ENCODE measurements at places on chromosomes 13 and 19.
A peak's percentile ranks its signal among the peaks of the same experiment; 100 is the strongest.

DNA sequence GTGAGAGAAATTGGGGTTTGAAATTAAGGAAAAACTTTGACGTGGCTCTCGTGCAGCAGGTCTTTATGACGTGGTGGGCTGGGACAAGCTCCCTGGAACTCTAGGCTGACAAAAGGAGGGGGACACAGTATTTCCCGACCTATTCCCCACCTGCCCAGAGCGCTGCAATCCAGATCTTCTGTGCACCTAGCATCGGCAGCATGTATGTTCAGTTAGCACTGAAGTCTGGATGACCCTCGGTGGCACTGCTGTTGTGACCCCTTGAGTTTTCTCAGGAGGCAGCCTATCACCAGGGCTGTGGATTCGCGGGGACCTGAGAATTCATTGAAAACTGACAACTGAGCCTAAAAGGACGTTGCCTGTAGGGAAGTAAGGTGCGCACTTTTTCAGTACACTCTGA is 9.1 kb upstream of the ZNF536 start:
- no peak for DNase-seq

GRCh38 chr13:99656092-99656745 is 154.9 kb downstream of the TM9SF2 start:
- peak; percentile 44 for DNase-seq

GRCh38 chr13:59568306-59568705 is 595.4 kb downstream of the DIAPH3 start:
- no peak for DNase-seq

GRCh38 chr19:43784981-43785808 is 4.4 kb upstream of the KCNN4 start:
- DNase-seq: peak; percentile 64

- DNase-seq: no peak
Observed at GRCh38 chr13:64546371-64546770, 2683.8 kb downstream of the PCDH9 start.

- no peak for DNase-seq
Observed at GRCh38 chr13:114099191-114099590, 33.2 kb downstream of the RASA3 start.

- DNase-seq: no peak
Observed at GRCh38 chr13:85638815-85639393, 160.3 kb downstream of the SLITRK6 start.

DNA sequence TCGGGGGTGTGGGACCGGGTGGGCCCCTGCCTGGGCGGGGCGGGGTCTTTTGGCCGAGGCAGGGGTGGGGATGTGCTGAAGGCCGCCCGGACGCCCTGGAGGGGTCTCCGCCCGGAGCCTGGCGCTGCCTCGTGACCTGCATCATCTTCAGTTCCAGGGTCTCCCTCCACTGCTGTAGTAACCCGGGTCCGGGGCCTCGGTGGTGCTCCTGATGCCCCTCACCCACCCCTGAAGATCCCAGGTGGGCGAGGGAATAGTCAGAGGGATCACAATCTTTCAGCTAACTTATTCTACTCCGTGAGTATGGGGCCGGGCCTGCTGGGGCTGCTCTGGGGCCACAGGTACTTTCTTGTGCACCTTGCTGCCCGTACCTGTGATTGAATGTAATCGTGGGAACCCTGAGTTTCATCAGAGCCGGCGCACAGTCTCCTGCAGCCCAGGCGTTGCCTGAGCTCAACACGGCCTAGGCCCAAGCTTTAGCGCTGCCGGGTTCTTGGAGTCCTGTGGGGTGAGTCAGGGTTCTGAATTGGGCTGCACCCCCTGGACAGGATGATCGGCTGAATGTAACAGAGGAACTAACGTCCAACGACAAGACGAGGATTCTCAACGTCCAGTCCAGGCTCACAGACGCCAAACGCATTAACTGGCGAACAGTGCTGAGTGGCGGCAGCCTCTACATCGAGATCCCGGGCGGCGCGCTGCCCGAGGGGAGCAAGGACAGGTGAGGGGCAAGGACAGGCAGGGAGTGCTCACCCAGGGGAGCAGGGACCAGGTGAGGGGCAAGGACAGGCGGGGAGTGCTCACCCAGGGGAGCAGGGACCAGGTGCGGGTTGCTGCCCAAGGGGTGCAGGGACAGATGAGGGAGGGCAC is 10.5 kb downstream of the PEAK3 start:
- DNase-seq: no peak

GRCh38 chr13:65453982-65454381 is 1776.2 kb downstream of the PCDH9 start:
- DNase-seq: no peak

DNA sequence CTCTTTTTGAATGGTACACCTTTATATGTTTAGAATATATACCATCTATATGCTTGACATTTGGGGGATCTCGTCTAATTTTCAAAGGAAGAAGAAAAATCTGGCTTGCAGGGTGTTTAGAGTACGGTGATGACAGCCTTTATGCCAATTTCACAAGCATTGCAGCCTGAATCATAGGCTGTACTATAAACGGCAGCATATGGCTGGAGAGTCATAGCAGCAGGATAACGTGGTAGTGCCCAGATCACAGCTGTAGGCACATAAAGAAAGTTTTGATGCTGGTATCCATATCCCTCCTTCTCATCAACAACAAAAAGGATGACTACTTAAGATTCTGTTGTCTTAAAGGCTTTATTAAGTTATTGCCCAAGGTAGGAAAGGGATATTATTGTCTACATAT is 253.0 kb downstream of the PCDH9 start:
- no peak for DNase-seq

DNA sequence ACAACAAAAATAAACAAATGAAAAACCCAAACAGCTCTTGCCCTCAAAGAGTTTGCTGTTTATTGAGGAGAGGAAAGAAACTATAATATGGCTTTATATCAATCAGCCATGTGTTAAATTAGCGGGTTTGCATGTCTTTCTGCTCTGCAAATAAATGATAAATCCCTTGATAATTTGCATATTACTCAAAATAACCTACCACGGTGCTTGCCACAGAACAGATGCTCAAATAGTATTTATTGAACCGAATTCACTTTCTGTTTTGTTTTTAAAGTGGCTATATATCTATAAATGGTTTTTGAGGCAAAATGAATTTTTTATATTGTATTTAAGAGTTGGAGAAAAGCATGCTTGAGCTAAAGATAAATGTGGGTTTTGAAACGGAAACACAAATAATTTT is 428.1 kb downstream of the ITGBL1 start:
- no peak for DNase-seq

- no peak for DNase-seq
Observed at GRCh38 chr13:111661776-111662175, 341.3 kb downstream of the TEX29 start.

DNA sequence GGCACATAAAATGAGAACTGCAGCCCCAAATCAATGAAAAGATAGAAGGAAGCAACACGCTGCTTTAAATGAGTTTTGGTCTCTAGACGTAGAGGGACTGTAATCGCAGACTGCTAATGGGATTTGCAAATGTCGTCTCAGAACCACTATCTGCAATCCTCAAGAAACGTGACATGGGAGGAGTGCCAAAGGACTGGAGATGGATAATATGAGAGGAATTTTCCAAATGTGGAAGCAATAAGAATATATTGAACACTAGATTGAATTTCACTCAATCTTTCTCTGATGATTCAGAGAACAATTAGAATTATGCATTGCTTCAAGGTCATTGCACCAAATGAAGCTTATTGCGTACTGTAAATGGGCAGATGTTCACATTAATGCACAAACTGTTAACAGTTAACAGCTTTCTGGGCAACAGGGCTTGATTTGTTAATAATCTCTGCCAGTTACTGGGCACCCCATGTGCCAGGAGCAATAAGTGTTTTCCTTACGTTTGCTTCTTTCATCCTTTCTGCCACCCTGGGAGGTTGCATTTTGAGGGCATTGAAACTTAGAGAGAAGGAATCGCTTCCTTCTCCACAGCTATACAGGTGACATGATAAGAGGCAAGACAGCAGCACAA is 62.8 kb upstream of the WASF3 start:
- no peak for DNase-seq

DNA sequence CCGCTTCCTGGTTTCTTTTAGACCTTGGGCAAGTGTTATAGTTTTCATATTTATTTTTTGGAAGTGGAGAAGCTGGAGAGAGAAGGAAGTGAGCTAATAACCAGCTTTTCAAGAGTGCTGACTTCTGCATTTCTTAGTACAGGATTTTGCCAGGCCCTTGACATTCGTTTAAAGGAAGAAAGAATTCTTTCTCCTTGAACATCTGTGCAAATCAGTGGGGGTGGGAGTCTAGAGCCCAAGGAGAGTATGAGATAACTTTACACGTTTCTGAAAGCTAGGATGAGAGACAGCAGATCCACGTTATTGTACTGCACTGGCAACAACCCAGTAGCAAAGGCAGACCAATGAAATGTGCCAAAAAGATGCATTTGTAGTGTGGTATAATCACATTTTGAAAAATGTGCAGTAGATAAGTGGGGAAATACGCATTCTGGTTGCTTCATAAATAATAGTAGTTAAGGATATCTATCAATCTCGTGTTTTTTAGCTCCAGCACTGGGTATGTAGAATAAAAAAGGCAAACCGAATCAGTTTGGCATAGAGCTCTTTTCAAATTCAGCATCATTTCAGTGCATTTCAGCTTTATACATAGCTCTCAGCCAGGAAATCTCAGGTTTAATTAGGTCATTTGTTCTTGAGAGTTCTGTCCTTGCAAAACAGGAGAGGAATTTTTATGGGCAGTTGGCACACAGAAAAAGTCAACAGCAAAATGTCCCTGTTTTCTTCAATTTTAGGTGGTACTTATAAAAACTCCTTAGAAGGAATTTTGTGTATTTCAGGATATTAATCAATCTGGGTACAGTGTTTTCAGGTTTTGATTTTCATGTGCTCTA is 4.3 kb downstream of the RNF113B start:
- DNase-seq: no peak

- no peak for DNase-seq
Observed at GRCh38 chr19:3554254-3555083, 2.9 kb downstream of the MFSD12 start.

DNA sequence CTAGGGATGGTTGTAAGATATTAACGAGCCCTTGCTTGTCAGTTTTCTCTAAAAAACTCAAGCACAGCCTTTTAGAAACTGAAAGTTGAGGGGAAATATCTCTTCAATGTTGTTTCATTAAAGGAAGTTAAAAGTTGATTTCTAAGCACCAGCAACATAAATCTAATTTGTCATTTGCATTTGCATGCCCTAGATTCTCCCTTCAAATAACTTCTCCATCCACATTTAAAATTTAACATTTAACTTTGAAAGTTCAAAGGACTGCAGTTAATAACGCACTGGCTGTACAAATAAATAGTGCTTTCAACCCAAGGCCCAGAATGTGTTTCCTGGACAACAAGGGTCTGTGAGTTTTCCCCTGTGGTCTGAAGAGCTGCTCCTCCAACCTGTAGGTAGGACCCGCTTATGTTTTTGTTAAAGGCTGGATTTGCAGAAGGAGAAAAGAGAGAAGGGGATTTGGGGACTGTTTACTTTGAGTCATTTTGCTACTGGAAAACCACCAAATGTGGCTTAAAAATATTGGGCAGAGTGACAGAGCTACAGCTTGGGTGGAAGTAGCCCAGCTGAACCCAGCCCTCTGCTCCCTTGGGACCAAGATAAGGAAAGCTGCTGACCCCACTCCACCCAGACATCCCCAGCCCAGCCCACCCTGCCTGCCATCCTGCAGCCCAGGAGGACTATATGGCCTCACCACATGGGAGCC is 39.8 kb downstream of the TNFRSF19 start:
- DNase-seq: no peak

GRCh38 chr13:104785952-104786351 is 1719.7 kb upstream of the SLC10A2 start:
- DNase-seq: no peak

DNA sequence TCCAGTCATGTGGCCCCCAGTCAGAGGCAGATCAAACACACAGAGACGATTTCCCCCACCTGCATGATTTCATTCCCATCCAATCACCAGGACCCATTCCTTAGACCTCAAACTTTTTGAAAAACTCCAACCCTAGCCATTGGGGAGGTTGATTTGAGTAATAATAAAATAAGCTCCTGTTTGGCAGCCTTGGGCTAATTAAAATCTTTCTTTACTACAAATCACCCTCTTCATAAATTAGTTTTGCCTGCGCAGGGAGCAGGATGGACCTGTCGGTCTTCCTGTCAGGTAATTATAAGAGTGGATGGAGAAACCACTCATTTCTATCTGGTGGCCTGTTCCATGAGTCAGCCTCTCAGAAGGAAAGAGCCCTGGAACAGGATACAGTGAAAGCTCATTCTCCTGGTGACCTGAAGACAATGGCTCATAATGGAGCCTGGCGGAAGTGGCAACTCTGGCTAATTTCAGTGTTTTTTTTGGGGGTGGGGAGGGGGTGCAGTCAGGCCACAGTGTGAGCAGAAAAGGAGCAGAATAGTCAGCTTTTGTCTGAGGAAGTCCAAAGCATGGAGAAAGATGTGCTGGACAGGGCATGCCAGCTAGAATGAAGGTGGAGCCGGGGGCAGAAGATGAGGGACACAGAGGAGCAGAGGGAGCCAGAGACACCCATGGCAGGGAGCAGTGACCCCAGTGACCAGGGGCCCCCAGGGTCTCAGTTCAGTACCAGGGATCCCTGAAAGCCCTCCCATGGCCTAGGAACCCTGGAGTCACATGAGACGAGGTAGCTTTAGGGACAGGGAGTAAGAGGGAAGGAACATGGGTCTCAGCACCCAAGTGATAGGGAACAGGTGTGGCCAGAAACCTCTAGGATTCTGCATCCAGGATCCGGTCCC is 31.8 kb upstream of the PSG9 start:
- DNase-seq: no peak

DNA sequence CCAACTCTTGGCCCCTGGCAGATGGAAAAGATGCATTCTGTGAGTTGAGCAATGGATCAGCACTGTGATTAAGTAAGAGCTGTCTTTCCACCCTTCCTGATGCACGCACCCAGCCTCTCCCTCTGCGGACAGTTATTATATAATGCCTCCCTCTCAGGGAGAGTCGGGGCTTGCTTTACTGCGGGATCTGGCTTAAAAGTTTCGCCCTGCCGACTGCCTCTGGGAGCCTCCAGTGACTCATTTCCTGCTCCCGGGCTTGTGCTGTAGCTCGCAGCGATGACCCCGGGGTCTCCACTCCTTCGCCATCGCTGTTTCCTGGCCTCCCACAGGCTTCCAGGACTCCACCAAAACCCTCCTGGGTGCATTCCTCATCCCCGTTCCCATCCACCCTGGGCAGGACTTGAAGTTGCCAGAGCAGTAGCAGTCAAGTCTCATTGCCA is 107.4 kb upstream of the SLC7A1 start:
- no peak for DNase-seq

GRCh38 chr19:53866865-53867224 is 838 bp upstream of the MYADM start:
- DNase-seq: no peak

GRCh38 chr19:5993648-5994358 is 15.9 kb upstream of the RANBP3 start:
- DNase-seq: no peak

GRCh38 chr13:24038405-24038804 is 122.1 kb upstream of the SPATA13 start:
- no peak for DNase-seq

All from NCI-H1105 (cell line).